ENCODE measurements at places on chromosomes 2 and 18.
A peak's percentile ranks its signal among the peaks of the same experiment; 100 is the strongest.

DNA sequence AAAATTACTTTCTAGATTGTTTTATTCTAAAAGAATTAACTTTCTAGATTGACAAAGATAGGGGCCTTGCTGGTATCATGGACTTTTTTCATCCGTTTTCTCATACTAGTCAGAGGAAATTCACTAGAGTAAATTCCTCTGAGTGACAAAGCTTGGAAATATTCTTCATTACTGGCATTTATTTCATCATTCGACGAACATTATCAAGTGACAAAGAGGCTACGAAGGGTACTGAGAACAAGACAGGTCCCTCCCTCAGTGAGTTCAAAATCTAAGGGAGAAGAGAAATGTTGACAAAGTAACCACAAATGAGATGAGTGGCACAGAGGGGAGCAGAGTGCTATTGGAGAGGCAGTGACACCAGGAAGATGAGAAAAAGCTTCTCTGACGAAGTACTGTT is 4.3 kb downstream of the EPG5 start:
- no peak for DNase-seq

DNA sequence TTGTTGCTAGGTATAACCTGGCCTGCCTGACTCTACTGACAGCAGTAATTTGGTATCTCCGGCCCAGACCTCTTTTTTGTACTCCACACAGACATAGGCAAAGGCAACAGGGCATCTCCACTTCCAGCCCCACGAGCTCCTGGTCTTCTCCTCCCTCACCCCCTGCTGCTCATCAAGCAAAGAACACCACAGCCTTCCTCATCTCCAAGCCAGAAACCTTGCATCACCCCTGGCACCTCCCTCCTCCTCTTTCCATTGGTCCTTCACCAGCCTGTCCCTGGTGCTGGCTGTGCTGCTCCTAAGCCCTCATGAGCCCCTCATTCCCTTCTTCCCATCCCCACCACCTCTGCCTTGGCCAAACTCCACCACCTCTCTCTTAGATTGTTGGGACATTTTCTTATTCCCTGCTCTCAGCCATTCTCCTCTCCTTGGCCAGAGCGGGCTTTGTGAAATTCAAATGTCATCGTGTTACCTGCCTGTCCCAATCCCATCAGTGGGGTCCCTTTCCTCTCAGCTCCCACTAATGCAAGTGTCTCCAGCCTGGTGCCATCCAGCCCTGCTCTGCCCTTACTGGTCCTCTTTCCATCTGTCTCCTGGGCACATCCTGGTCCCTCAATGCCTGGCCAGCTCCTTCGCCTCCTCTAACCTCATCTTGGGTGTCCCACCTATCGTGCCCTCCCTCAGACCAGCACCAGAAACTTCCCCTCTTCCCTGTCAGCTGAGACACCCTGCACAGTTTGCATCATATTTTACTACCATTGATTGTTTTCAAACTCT is 77.4 kb downstream of the INHBB start:
- DNase-seq: no peak

DNA sequence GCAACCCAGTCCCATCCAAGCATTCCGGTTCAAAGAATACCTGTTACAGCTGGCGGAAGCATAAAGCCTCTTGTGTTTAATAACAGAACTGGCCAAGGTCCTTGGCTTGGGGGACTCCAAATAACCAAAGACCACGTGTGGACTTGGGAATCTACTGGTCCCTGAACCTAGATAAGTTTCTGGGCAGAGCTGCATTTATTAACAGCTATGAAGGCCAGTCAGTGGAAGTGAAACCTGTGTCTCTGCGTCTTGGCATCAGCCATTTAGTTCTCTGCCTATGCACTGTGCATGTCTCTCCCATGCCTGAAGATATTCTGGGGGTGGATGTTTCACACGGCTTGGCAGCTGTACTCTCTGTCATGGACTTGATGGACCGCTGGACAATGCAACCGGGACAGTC is 137.7 kb downstream of the CCBE1 start:
- no peak for DNase-seq

DNA sequence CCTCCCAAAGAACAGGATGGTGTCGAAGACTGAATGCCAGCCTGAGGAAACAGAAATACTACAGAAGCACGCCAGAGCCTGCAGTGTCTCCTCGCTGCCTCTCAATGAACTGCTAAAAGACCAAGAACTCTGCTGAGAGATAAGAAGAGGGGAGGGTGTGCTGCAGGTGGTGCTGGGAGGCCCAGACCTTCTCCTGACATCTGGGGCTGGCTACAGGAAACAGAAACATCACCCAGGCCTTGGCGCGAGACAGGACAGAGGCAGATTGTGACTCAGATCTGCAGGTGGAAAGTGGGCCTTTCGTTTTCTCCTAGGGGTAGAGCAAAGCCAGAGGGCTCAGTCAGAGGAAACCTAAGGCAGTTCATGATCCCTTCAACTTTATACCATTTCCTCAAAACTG is 250.3 kb upstream of the TCF4 start:
- no peak for DNase-seq

GRCh38 chr2:229980431-229981184 is 58.3 kb downstream of the FBXO36 start:
- DNase-seq: peak; percentile 25

GRCh38 chr2:14700753-14701152 is 68.2 kb downstream of the LRATD1 start:
- no peak for DNase-seq

DNA sequence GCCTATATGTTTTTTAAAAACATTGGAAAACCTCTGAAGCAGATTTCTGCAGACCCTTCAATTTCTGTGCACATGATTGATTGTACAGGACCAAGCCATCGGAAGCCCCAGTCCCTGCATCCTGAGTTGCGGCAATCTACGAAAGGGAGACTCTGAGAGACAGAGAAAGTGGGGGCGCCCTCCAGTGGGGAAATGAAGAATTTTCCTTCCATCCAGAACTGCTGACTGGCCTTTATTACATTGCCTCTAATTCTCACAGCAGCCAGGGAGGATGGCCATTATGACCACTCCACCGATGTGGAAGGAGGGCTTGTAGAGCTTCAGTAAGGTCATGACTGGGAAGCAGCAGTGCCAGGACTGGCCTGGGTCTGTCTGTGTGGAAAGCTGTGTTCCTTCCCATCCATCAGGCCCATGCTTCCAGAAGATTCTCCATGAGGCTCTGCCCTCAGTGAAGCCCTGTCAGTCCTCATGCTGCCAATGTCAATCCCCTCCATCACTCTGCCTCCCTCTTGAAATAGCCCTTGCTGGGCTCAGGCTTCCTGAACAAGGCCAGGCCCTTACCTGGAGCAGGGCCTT is 20.0 kb upstream of the RESP18 start:
- DNase-seq: no peak

DNA sequence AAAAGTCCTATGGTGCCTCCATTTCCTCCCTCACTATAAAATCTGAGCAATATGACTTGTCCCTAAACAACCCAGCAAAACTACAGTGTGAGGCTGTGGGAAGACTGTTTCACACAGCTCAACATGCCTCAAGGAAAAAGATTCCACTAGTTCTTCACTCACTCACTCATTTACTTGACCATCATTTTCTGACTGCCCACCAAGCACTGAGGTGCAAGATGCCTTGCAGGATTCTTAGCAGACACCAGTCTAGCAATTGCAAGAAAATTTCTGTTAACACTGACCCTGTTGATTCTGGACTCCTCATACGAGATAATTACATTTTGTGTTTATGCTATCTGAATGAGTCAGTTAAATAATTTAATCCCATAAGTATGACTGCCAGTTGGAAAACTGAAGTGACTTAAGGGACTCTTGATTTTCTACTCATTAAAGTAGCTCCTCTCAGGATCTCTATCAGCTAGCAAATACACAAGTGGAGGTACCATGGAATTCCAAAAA is 51.9 kb upstream of the PCBP1 start:
- no peak for DNase-seq

DNA sequence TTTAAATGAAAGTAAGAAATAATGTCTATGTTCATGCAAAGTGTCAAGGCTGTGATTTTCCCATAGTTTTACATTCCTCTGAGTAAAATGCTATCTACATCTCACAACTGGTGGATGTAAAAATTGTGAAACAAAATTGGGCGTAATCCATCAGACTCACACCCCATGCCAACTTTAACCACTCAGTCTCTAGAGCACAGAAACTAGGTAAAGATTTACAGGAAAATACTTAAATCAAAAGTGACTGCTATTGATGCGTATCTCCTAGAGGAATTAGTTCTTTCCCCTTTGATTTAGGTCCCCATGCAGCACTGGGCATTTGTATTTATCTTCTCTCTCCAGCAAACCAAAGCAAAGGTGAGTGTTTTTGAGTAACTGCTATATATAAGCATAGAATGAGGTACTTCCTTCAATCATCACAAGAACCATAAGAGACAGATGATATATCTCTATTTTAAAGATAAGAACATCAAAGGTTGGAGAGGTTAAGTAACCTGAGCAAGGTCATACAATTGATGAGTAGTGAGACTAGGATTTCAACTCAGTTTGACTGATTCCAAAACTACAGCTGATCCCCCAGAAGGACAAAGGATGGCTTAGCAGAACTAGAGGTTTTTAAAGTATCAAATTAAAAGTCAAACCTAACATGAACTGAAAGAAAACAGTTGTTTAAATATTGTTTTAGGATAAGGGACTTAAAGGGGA is 594.0 kb upstream of the ACVR2A start:
- no peak for DNase-seq

GRCh38 chr2:39435234-39435633 is 1.9 kb downstream of the MAP4K3 start:
- DNase-seq: no peak

- no peak for DNase-seq
These were observed 124.4 kb downstream of the COMMD1 start for GRCh38 chr2:62029910-62030309.

- DNase-seq: no peak
These were observed 19.8 kb downstream of the HPCAL1 start for GRCh38 chr2:10322481-10322880.

- DNase-seq: no peak
These were observed 82.1 kb upstream of the REV1 start for GRCh38 chr2:99571954-99572353.

All from C1 segment of cervical spinal cord (tissue), 14 donors.